Fibroblast of pulmonary artery (primary cell): ENCODE measurements at places on chromosomes 2 and 18.

DNA sequence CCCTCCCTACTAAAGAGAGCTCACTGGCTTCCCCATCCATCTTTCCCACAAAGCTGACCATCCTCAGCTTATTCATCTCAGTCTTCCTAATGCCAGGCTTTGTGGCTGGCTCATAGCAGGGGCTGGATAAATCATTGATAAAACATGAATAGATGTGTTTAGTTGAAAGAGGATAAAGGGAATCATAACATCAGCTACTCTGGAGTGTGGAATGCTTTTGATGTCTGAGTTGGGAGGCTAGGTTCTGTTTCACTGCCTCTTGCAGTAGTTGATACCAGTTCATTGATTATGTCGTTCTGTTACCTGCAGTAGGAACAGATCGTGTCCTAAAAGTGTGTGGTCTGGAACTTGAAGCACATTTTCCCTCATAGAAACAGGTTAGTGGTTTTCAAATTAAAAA, 66.3 kb upstream of the HK2 start:
- DNase-seq = no peak

DNA sequence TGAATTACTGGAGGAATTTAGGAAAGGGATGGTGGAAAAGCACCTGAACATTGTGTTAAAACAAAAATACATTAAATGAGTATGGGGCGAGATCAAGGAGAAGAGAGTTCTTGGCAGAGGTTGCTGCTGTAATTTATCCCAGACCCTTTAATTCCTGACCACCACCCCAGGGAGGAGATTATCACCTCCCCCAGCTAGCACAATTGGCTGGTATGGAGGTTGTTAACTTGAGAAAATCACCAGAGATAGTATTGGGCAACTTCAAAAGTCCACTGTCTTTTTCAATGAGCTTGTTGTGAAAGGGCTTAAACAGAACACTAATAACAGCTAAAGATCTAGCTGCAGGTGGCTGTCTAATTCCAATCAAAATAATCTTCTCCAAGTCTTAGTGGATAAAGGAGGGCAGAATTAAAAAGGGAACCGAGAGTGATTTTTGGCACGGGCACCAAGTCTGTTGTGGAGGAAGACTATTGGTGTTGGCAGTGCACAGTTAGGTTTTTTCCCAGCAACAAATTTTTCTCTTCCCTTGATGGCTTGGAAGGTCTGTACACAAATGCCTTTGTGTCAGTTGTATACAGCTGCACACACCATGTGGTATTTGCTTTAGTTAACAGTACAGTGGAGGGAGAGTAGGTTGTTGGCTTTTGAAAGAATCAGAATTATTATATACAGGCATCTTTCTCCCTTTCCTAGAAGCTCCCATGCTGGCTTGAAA, 289.5 kb downstream of the SLC4A3 start:
- no peak for DNase-seq

- no peak for DNase-seq
Measured at GRCh38 chr2:217632043-217632442, 370.8 kb downstream of the TNS1 start.

- peak; percentile 74 for DNase-seq
Measured at GRCh38 chr2:189466656-189467055, 25.4 kb downstream of the WDR75 start.

DNA sequence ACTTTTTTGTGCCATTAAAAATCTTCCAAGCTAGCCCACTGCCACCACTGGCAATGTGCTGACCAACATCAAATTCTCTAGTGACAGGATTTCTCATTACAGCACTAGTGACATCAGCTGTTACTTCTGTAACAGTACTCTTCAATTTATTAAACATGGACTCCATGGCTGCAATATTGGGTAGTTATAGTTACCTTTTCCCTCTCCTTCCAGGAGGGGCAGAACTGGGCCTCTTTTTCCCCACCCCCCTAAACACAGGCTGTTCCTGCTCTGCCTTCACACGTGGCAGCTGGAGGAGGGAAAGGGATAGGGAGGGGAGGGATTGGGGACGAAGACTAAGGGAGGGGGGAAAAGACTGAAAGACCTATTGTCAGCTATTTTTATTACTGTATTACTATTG, 38.1 kb downstream of the TRAK2 start:
- DNase-seq = no peak

GRCh38 chr18:63894106-63894772, 6.7 kb downstream of the SERPINB2 start:
- no peak for DNase-seq

- no peak for DNase-seq
Measured at GRCh38 chr2:168179592-168179991, 67.8 kb downstream of the STK39 start.
